ENCODE measurements at places on chromosomes 3 and 15. TPM values are rescaled to one million over a fixed set of nuclear protein-coding genes. Genes with fewer than 3 reads are reported as not detected.

GOLGA8N gene
- 0.09 TPM for polyA plus RNA-seq

ZBBX gene
- polyA plus RNA-seq = not detected

PARL gene
- 100 TPM for polyA plus RNA-seq

GCSAM gene
- polyA plus RNA-seq = 91.4 TPM

SNTN gene
- polyA plus RNA-seq = not detected

SCN11A gene
- polyA plus RNA-seq = 0.06 TPM

GOLGA6L4 gene
- 0.28 TPM for polyA plus RNA-seq

C3orf20 gene
- polyA plus RNA-seq = 0.40 TPM

GRCh38 chr3:16058521-16058920 is 116.0 kb upstream of the GALNT15 start:
- H3K4me1 ChIP-seq = no peaks in the 10 kb centered on the region
- DNase-seq = no peak
- no peaks in the 10 kb centered on the region for H3K27me3 ChIP-seq
- no peak overlapping the region for H3K4me3 ChIP-seq
- H3K36me3 ChIP-seq = no peaks in the 10 kb centered on the region
- H3K27ac ChIP-seq = no peak overlapping the region

GRCh38 chr3:109242187-109242523 is 74.2 kb downstream of the DPPA2 start:
- H3K27me3 ChIP-seq = no peaks in the 10 kb centered on the region
- no peak overlapping the region for H3K27ac ChIP-seq
- no peak overlapping the region for H3K4me3 ChIP-seq
- H3K36me3 ChIP-seq = no peaks in the 10 kb centered on the region

DNA sequence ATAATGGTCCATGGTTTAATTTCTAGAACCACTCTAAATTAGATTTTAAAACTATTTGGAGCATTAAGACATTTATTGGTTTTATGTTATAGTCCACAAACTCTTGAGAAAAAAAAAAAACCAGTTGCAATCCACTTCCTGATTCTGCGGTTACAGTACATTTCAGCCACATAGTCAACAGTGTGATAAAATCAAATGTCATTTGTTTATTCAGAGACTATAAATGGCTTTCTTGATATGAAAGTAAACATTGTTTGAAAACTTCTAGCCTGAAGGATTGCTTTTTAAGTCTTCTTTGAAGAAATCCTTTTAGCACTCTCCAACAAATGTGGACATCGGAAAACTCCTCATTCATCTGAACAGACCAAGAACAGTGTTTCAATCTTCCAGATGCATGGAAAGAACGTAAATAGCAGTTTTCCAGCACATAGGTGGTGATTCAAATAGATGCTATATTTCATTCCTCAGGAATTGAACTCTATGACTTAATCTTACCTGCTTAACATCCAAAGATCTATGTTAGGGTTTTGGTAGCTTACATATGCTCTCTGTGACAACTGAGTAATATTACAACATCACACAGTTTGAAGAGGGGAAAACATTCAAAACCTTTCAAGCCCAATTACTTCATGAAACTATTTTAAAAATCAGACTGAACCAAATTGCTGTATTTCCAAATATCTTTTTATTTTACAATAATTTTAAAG is 87.8 kb upstream of the UBE2E2 start:
- H3K27ac ChIP-seq = no peak overlapping the region
- H3K4me1 ChIP-seq = no peaks in the 10 kb centered on the region
- no peaks in the 10 kb centered on the region for H3K36me3 ChIP-seq
- no peak overlapping the region for H3K4me3 ChIP-seq

DNA sequence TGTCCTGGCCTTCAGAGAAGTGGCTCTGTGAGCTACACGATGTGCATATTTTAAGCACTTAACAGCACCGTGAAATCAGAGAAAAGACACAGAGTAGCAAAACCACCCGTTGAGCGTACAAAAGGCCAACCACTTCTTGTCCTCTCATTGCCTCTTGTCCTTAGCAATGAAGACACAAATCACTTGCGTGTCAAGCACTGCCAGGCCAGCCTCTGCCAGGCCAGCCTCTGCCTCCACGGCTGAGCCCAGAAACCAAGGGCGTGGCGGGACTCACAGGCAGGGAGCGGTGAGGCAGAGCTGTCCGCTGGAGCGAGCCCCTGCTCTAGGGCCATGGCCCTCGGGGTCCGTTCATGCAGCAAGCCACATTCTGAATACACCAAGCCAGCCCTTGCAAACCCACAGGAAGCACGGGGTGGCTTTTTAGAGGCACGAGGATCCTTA is 4.0 kb downstream of the MUC4 start:
- no peak overlapping the region for H3K27ac ChIP-seq
- H3K36me3 ChIP-seq = no peaks in the 10 kb centered on the region
- no peak for DNase-seq
- no peaks in the 10 kb centered on the region for H3K4me1 ChIP-seq
- H3K4me3 ChIP-seq = no peak overlapping the region
- no peaks in the 10 kb centered on the region for H3K27me3 ChIP-seq

DNA sequence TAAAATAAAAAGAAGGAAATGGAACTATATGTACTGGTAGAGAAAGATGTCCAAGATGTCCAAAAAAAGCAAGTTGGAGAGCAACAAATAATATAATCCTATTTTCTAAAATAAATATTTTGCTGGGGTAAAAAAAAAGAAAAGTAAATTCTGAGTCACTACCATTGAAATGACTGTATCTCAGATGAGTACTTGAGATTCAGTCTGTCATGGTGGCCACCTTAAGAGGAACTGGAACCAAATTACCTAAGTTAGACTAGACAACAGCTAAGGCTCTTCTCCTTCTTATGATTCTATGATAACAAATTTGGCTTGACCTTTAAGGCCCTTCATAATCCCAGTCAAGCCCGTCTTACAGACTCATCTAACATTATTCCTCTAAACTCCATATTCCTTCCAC is 270.6 kb upstream of the HES1 start:
- H3K36me3 ChIP-seq = no peaks in the 10 kb centered on the region
- DNase-seq = no peak
- H3K4me1 ChIP-seq = peaks cover 25% of the 10 kb centered on the region
- H3K4me3 ChIP-seq = no peak overlapping the region

DNA sequence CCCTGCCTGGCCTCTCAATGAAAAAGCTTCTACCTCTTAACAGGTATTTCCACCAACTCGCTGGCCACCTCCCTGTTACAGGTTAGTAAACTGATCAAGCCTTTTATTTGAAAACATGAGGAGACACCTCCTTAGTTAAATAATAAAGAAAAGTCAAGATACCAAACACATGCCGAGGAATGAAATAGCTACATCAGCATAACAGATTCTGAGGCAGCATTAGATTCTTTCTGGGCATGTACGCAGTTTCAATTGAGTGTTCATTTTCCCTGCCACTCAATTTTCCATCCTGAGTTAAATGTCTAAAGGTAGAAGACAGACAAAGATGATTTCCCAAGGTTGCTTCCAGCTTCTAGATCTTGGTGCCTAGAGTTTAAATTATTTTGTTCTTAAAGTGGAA is 250.5 kb upstream of the LRTM1 start:
- H3K27me3 ChIP-seq = 0 out of 2 replicates have a peak, but pooled peaks cover 2% of the 10 kb centered on the region
- no peak overlapping the region for H3K27ac ChIP-seq
- no peaks in the 10 kb centered on the region for H3K36me3 ChIP-seq
- DNase-seq = no peak

DNA sequence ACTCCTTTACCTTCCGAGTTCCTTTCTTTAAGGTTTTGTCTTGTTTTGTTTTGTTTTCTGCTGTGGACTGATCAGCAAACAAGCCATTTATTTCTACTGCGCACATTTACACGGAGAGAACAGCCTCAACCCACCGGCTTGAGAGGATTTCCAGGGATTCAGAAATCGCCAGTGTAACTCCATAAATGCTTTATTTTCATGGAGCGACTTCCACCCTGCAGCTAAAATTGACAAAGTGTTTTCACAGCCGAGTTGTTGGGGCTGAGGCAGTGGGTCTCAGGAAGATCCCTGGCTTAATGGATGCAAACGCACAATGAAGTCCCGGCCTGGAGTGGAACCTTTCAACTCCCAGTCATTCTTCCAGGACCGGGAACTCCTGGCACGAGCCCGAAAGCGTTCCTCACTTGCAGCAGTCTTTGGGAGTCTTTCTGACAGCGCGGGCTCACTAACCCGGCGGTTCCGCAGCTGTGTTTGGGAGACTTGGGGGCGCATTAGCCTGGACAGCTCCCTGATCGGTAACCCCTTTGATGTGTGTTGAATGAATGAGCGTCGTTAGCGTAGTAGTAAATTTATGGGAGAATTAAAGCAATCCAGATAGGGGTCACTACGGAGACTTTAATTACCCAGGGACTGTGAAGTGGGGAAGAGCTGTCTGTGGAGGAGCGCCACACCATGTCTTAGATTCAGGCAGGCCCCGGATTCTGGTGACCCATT is 785 bp upstream of the MYRIP start:
- no peak overlapping the region for H3K27ac ChIP-seq
- no peaks in the 10 kb centered on the region for H3K4me1 ChIP-seq
- no peaks in the 10 kb centered on the region for H3K36me3 ChIP-seq

GRCh38 chr3:132432639-132433038 is 15.3 kb downstream of the DNAJC13 start:
- no peak for DNase-seq
- no peak overlapping the region for H3K27ac ChIP-seq
- no peaks in the 10 kb centered on the region for H3K4me1 ChIP-seq

- no peaks in the 10 kb centered on the region for H3K4me1 ChIP-seq
- DNase-seq = no peak
- no peak overlapping the region for H3K4me3 ChIP-seq
Observed at GRCh38 chr3:80734483-80734882, 966.7 kb upstream of the ROBO1 start.

DNA sequence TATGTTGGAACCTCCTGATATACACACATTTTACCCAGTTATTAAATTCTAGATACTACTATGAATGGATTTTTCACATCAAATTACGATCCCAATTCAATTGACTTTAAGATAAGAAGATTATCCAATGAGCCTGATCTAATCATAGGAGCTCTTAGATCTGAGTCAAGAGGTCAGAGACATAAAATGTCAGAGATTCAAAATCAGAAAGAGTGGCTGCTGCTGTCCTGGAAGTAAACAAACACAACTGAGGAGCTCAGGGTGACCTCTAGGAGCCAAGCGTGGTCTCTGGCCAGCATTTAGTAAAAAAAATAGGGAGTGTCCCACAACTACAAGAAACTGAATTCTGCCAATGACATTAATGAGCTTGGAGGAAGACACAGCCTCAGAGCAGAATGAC is 557.1 kb upstream of the CBLB start:
- no peak overlapping the region for H3K27ac ChIP-seq
- no peaks in the 10 kb centered on the region for H3K36me3 ChIP-seq
- peaks cover 17% of the 10 kb centered on the region for H3K4me1 ChIP-seq
- DNase-seq = no peak

All from GM12878 (cell line).